Esophagus squamous epithelium (tissue), 5 donors: ENCODE measurements at places on chromosomes 2 and 18. TPM values are rescaled to one million over a fixed set of nuclear protein-coding genes. Genes with fewer than 3 reads are reported as not detected.

CCDC85A gene
- 0.61 TPM for total RNA-seq

CHPF gene
- 50.0 TPM for total RNA-seq

PDE11A gene
- 0.12 TPM for total RNA-seq

MBD1 gene
- 39.5 TPM for total RNA-seq

CD226 gene
- total RNA-seq, result 1.9 TPM

HAAO gene
- 1.5 TPM for total RNA-seq

LOXHD1 gene
- not detected for total RNA-seq

SIX3 gene
- total RNA-seq, result not detected

TMEFF2 gene
- total RNA-seq, result not detected

XDH gene
- total RNA-seq, result 2.3 TPM

FSHR gene
- total RNA-seq, result not detected

FARP2 gene
- total RNA-seq, result 40.8 TPM

UGT1A3 gene
- total RNA-seq, result 7.6 TPM

C2orf66 gene
- total RNA-seq, result not detected

AKAIN1 gene
- not detected for total RNA-seq

PLEKHH2 gene
- 25.7 TPM for total RNA-seq

CYP27A1 gene
- total RNA-seq, result 9.3 TPM

CCDC74A gene
- total RNA-seq, result 3.8 TPM
